Upper lobe of right lung (tissue), 1 donor: ENCODE measurements at places on chromosomes 4 and X. TPM values are rescaled to one million over a fixed set of nuclear protein-coding genes. Genes with fewer than 3 reads are reported as not detected.

XAGE2 gene
- total RNA-seq, result 5.2 TPM

TCEAL7 gene
- 2.6 TPM for total RNA-seq

CCNB3 gene
- 0.46 TPM for total RNA-seq

DCAF12L1 gene
- total RNA-seq, result not detected

DNA sequence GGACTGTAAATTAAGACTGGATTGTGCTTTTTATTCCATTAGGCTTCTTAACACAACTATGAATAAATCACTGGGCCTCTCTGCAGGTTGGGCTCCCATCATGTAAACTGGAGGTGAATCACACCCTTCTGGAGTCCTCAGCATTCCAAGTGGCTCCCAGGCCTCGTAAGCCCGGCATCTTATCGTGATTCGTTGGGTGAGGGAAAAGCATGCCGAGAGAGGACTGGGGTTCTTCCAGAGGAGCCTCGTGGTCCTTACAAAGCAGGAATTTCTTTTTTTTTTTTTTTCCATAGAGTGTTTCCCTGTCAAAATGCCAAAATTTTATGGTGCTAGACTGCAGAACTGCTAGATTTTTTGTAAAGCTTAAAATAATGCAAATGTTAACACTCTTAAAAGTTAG, 20.0 kb downstream of the CLDN22 start:
- H3K36me3 ChIP-seq, result peaks cover 19% of the 10 kb centered on the region
- no peak overlapping the region for H3K4me3 ChIP-seq
- no peaks in the 10 kb centered on the region for H3K4me1 ChIP-seq
- H3K27ac ChIP-seq, result no peak overlapping the region
- no peak for DNase-seq

- H3K4me3 ChIP-seq, result no peak overlapping the region
- H3K4me1 ChIP-seq, result no peaks in the 10 kb centered on the region
- no peak for DNase-seq
- no peaks in the 10 kb centered on the region for H3K27me3 ChIP-seq
- no peaks in the 10 kb centered on the region for H3K36me3 ChIP-seq
These were observed 394.6 kb downstream of the PCDH7 start for GRCh38 chr4:31114816-31115215.

DNA sequence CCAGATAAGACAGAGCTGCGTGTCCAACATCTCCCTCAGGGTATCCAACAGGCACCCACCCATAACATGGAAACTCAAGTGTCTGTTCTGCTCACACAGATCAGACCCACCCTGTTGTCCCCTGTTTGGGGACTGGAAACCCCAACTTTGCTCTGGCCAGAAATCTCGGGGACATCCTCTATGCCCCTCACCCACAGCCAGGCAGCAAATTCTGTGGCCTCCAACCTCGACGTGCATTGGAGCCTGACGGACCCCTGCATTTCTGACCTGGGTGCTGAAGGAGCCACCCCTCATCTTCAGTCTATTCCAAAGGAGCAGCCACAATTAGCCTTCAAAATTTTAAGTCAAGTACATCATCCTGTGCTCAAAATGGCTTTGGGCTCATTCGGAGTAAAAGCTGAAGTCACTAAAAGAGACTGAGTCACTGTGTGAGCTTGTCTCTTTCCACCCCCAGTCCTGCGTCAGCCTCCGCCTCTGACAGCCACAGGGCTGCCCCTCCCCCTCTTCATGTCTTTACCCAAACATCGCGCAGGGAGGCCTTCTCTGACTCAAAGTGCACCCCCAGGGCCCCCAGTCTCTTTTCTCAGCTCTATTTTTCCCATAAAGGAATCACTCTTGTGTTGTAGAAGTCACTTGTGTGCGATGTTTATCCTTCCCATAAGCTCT, 24.4 kb upstream of the PDE6B start:
- no peak overlapping the region for H3K27ac ChIP-seq
- no peaks in the 10 kb centered on the region for H3K4me1 ChIP-seq
- no peak overlapping the region for H3K4me3 ChIP-seq
- no peak for DNase-seq
